T-helper 9 cell (primary cell): ENCODE measurements at places on chromosomes 13 and 19.

- no peak for DNase-seq
These were observed 30.0 kb upstream of the PCDH17 start for GRCh38 chr13:57601536-57601935.

GRCh38 chr19:28475525-28475924 is 737.4 kb downstream of the UQCRFS1 start:
- no peak for DNase-seq

DNA sequence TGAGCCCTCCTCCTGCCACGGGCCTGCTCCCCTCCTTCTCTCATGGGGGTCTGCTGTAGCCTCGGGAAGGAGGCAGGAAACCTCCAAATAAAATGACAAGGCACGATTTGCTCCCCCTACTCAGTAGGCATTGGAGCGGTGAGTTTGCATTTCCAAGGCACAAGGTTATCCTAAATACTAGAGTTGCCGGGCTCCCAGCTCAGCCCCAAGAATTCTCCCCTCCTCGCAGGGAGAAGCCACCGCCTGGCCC is 1.5 kb downstream of the CEBPA start:
- no peak for DNase-seq

DNA sequence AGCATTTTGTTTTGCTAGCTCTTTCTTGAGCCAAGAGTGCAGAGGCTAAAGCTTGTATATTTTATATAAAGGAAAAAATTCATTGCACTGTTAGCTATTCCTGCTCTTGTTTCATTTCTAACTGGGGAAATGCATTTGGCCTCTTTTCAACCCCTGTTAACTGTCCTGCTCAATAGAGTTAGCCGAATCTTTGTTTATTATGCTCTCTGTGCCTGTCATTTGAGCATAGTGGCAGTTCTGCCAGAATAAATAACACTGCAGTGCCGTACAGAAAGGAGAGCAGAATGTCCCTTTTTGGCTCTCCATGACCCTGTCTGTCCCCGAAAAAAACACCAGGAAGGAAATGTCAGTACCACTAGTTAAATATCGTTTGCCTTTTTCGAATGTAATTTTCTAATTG is 350.8 kb downstream of the MYO16 start:
- DNase-seq: no peak

DNA sequence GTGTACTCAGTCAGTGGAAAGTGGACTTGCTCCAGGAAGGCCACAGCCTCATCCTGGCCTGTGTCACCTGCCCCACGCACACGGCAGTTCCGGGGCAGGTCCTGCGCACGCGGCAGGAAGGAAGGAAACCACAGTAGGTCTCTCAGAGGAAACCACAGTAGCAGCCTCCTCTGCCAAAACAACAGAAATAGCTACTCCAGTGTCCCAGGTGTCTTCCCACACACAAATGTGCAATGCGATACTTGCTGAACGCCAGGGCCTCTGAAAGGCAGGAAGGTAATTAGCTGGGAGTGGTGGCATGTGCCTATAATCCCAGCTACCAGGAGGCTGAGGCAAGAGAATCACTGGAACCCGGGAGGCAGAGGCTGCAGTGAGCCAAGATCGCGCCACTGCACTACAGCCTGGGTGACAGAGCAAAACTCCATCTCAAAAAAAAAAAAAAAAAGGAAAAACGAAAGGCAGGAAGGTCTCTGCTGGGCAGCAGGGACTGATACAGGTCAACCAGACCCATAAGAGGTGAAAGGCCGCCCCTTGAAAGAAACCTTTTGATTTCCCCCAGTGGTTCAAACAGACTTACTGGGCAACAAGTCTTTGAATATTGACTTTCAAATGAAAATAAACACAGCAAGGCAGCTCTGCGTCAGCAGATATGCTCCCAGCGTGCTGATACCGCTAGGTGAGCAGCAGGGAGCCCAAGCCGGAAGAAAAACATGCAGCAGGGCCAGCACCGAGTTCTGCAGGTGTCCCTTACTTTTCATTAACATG is 49.5 kb downstream of the CRYL1 start:
- peak; percentile 60 for DNase-seq

GRCh38 chr13:26991508-26992181 is 180.0 kb downstream of the USP12 start:
- DNase-seq: no peak

DNA sequence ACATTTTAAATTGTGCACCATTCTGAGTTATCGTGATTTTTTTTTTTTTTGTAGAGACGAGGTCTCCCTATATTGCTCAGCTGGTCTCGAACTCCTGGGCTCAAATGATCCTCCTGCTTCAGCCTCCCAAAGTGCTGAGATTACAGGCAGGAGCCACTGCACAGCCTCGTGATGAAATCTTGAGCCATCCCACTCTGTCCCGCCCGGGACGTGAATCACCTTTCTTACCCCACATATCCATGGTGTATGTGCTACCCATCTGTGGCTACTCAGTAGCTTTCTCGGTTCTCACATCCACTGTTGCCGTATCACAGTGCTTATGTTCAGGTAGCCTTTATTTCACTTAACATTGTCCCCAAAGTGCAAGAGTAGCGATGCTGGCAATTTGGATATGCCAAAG is 26.5 kb downstream of the PAK4 start:
- DNase-seq: no peak

GRCh38 chr13:25179832-25180774 is 8.0 kb upstream of the AMER2 start:
- DNase-seq: no peak

DNA sequence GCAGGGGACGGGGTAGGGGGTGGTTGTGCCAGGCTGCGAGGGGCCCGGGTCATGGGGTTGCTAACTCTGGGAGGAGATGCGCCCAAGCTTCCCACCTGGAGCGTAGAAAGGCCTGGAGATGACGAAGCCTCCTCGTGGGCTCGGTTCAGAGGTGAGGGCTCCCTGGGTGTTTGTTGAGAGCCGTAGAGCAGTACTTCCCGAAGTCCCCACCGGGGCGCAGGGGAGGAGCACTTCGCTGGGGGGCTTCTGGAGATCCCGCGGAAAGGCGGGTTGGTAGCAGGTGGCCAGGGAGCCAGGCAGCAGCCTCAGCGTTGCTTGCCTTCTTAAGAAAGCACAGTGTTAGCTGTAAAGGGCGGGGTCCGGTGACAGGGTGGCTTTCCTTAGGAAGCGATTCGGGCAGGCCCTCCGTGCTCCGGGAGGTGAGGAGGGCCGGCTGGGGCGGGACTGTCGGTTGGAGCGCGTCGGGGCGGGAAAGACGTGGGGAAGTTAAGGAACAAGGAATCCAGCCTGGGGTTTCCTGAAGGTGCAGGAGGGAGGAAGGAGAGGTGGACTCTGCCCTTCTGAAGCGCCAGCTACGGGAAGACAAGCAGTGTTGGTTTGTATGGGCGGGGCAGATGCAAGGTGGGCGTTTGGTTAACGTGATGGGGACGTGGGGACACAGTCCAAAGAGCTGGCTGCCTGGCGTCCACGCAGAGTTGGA is 3.3 kb downstream of the VSTM2B start:
- no peak for DNase-seq

DNA sequence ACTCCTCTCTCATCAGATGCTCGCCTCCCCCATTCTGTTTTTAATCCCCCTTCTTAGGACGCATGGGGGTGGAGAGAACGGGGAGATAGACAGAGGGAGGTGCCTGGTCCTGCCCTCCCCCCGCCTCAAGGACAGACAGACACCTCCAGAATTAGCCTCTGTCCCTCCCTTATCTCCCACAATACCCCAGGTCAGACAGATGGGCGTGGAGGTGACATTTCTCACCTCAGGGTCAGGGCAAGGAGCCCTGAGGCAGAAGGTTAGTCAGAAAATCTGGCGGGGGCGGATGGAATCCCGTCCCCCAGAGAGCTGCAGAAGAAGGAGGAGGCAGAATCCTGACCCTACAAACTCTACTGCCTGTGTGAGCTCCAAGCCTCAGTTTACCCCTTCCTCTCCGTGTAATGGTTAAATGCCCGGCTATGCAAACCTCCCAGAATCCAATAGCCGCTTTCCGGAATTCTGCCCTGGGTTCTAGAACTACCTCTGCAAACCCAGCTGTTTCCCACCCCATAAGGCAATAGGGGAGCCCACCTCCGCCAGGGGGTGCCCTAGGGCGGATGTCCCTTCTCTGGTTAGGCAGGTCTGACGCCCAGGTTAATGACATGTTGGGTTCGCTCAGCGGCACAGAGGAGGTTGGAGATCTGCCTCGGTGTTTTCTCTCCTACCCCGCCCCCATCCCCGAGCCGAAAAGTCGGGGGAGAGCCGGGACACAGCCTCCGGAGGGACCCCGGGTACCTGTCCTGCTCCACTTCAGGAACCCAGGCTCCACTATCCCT is 900 bp downstream of the PPP1R13L start:
- DNase-seq: peak; percentile 54

DNA sequence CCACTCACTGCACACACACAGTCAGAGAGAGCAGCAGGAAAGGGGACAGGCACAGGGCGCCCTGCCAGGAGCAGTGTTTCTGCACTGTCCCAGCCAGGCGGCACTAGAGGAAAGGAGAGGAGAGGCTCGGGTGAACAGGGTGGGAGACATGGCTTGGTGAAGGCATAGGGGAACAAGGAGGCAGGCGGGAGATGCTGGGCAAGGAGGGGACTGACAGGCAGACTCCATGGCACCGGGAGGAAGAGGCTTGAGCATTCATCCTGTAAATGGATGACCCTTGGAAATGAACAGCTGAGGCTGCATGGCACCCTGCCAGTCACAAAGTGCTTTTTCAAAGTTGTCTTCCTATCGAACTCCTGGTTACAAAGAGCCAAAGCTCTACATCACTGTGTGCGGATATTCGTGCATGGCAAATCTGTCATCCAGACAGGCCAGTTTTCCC is 22.4 kb downstream of the MED26 start:
- no peak for DNase-seq

GRCh38 chr13:76630629-76631230 is 255.5 kb downstream of the KCTD12 start:
- no peak for DNase-seq

DNA sequence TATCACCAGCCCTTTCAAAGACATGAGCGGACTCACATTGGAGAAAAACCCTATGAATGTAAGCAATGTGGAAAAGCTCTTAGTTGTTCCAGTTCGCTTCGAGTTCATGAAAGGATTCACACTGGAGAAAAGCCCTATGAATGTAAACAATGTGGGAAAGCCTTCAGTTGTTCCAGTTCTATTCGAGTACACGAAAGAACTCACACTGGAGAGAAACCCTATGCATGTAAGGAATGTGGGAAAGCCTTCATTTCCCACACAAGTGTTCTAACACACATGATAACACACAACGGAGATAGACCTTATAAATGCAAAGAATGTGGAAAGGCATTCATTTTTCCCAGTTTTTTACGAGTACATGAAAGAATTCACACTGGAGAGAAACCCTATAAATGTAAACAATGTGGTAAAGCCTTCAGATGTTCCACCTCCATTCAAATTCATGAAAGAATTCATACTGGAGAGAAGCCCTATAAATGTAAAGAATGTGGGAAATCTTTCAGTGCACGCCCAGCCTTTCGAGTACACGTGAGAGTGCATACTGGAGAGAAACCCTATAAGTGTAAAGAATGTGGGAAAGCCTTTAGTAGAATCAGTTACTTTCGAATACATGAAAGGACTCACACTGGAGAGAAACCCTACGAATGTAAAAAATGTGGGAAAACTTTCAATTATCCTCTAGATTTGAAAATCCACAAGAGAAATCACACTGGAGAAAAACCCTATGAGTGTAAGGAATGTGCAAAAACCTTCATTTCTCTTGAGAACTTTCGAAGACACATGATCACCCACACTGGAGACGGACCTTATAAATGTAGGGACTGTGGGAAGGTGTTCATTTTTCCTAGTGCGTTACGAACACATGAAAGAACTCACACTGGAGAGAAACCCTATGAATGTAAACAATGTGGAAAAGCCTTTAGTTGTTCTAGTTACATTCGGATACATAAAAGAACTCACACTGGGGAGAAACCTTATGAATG is 17.6 kb downstream of the ZNF791 start:
- DNase-seq: no peak

GRCh38 chr19:13029893-13030292 is 34.6 kb downstream of the NFIX start:
- DNase-seq: no peak

- DNase-seq: no peak
These were observed 16.2 kb upstream of the MIR17HG start for GRCh38 chr13:91331047-91331915.

GRCh38 chr13:112397108-112397507 is 21.0 kb downstream of the SPACA7 start:
- no peak for DNase-seq

DNA sequence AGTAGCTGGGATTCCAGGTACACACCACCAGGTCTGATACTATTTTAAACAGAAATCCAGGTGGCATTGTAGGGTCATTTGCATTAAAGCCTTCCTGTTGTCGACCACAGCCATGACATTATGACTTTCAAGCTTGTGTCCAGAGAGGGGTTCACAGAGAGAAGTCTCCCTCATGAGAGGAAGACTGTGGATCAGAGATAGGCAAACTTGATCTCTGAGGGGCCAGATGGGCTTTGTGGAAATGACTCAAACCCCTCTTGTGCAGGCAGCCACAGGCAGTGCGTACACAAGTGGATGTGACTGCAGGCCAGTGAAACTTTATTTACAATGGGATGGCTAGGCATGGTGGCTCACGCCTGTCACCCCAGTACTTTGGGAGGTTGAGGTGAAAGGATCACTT is 27.8 kb upstream of the F2RL3 start:
- DNase-seq: no peak

GRCh38 chr13:36975172-36975571 is 24.0 kb downstream of the ALG5 start:
- DNase-seq: no peak

DNA sequence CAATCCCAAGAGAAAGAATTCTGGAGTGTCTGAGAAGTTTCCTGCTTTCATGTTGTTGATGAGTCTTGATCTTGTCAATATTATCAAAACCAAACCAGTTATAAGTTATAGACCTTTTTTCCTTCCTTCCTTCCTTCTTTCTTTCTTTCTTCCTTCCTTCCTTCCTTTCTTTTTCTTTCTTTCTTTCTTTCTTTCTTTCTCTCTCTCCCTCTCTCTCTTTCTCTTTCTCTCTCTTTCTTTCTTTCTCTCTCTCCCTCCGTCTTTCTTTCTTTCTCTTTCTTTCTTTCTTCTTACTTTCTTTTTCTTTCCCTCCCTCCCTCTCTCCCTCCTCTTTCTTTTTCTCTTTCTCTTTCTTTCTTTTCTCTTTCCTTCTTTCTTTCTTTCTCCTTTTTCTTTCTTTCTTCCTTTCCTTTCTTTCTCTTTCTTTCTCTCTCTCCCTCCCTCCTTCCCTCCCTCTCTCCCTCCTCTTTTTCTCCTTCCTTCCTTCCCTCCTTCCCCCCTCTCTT is at the start of gene OR7G3:
TSS of gene OR7G3 (minus strand) at position 51 of the 506 bp plus-strand sequence. CDS start at position 51, 0 bp downstream.
- DNase-seq: no peak
